ENCODE measurements at places on chromosomes 12 and 14. TPM values are rescaled to one million over a fixed set of nuclear protein-coding genes. Genes with fewer than 3 reads are reported as not detected.

- DNase-seq, result no peak
These were observed 52.0 kb downstream of the NOC4L start for GRCh38 chr12:132196038-132196872.

The PLCZ1 gene
- total RNA-seq, result 0.18 TPM

DNA sequence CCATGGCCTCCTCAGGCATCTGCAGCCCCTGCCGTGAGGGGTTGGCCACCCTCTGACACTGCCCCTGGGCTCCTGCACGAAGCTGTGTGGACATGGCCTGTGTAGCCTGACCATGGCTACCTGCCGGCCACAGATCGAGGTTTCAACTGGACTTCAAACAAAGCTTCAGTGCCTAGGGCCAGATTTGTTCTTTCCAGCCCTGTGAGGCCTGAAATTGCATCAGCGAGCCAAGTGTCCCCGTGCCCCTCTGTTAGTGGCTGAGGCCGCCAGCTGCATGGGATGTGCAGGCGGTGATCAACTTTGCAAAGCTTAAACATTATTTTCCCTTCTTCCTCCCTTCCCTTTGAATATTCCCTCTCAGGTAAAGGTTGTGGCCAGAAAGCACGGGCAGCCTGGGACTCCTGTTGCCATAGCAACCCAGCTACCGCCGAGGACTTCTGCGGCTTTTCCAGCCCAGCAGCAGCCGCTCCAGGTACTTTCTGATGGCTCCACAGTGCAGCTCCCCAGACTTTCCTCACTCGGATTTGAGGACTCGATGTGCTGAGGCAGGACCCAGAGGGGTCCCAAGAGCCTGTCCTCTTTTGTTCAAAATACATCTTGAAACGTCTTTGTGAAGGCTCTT, 35.8 kb downstream of the DDX51 start:
- no peak for DNase-seq

GRCh38 chr12:53575502-53576249, 50.5 kb downstream of the ATF7 start:
- DNase-seq, result peak; percentile 75

The SLC35E3 gene
- total RNA-seq, result 7.0 TPM

GRCh38 chr12:128155571-128155970, 111.4 kb upstream of the TMEM132C start:
- DNase-seq, result no peak

GRCh38 chr14:50353126-50353525, 41.0 kb downstream of the DMAC2L start:
- no peak for DNase-seq

The BCL11B gene
- total RNA-seq, result 0.09 TPM

The TGM1 gene
- 0.36 TPM for total RNA-seq

DNA sequence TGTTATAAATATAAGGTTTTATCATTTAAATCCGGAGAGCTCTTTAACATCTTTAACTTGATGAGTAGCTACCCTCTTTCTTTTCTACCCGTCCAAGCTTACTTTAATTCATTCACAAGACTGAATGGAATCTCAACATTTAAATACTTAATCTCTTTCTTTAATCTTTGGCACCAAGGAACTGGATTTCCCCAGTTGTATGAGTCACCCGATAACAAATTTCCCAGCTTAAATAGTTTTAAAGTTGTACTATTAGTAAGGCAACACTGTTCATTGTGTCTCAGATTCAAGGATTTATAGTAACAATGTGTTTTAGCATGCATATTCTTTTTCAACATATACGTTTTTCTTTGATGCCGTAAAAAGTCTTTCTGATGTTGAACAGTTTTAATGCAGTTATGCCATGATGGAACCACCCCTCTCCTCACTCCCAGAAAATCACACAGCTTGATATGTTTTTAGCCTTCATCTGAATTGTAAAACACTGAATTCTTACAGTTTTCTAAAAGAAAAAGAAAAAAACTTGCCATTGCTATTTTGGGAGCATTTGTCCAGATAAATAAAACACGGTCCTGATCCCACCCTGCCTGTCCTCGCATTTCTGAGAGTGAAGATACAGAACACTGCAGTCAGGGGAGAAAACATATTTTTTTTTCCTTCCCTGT, 16.0 kb upstream of the LRP6 start:
- peak; percentile 91 for DNase-seq

All from fibroblast of the aortic adventitia (primary cell).